CD14-positive monocyte (primary cell): ENCODE measurements at places on chromosomes 5 and 9. TPM values are rescaled to one million over a fixed set of nuclear protein-coding genes. Genes with fewer than 3 reads are reported as not detected.

LVRN gene
- not detected in 2 replicates for polyA plus RNA-seq

CYSRT1 gene
- not detected for polyA plus RNA-seq

- H3K27me3 ChIP-seq, result peaks cover 3% of the 10 kb centered on the region
- H3K36me3 ChIP-seq, result no peaks in the 10 kb centered on the region
- no peak overlapping the region for H3K4me3 ChIP-seq
- H3K27ac ChIP-seq, result no peak overlapping the region
- DNase-seq, result no peak
Measured at GRCh38 chr9:88794100-88794499, 197.2 kb upstream of the S1PR3 start.

GRCh38 chr5:128842241-128842640 lies 123.0 kb upstream of the SLC27A6 start:
- no peak overlapping the region for H3K4me3 ChIP-seq
- H3K27me3 ChIP-seq, result no peaks in the 10 kb centered on the region
- H3K27ac ChIP-seq, result no peak overlapping the region
- no peaks in the 10 kb centered on the region for H3K36me3 ChIP-seq

DNA sequence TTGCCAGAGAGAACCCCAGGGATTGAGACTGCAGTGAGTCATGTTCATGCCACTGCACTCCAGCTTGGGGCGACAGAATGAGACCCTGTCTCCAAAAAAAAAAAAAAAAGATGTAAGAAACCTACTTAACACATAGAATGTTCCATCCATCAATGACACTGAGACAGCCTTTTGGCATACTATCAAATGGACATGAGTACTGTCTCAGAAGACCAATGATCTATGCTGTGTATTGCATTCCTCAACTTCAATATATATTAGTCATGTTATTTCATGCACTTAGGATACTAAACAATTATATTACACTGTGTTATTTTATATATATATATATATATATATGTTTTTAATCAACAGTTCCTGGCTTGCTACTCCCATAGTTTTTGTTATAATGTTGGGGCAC lies 57.1 kb upstream of the ANKH start:
- H3K27me3 ChIP-seq, result no peaks in the 10 kb centered on the region
- no peak overlapping the region for H3K27ac ChIP-seq
- no peak for DNase-seq
- H3K4me1 ChIP-seq, result peaks cover 16% of the 10 kb centered on the region
- H3K4me3 ChIP-seq, result no peak overlapping the region

DNA sequence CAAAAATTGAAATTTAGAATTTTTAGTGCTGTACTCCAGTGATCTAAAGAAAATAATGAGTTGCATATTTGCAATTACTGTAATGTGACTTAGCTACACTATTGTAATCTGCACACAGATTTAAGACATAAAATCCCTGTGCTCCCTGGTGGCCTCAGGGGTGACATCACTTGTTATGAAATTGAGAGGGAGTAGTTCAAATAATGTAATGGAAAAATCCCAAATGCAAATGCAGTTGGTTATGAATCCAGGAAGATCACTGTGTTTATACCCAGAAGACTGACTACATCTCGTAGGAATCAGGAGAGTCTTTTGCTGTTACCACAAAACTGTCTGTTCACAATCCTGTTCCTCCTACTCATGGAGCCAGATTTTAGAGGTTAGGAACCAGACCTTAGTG lies 178.7 kb upstream of the FBXL17 start:
- H3K27ac ChIP-seq, result no peak overlapping the region
- no peaks in the 10 kb centered on the region for H3K36me3 ChIP-seq
- no peaks in the 10 kb centered on the region for H3K4me1 ChIP-seq
- H3K27me3 ChIP-seq, result no peaks in the 10 kb centered on the region
- DNase-seq, result no peak

DNA sequence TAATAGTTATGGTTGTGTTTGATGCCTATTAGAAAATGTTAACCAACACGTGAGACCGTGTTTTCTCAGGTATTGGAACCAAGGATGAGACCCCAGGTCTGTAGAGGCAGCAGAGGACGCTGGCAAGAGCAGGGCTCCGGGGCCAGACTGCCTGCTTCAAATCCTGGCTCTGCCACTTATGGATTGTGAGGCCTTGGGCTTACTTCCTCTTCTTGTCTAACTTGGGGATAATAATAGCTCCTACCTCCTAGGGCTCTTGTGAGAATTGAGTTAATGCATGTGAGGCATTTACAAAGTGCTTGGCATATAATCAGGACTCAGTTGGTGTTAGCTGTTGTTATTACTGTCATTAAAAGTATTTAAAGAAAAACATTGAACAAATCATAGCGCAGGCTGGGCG lies 85.5 kb upstream of the PITX1 start:
- peak; percentile 16 for DNase-seq
- H3K4me1 ChIP-seq, result peaks cover 17% of the 10 kb centered on the region
- no peaks in the 10 kb centered on the region for H3K27me3 ChIP-seq
- no peaks in the 10 kb centered on the region for H3K36me3 ChIP-seq
- no peak overlapping the region for H3K27ac ChIP-seq

- DNase-seq, result peak; percentile 51
- no peaks in the 10 kb centered on the region for H3K36me3 ChIP-seq
- no peak overlapping the region for H3K4me3 ChIP-seq
- H3K27me3 ChIP-seq, result no peaks in the 10 kb centered on the region
- no peaks in the 10 kb centered on the region for H3K4me1 ChIP-seq
Measured at GRCh38 chr9:75200892-75201470, 112.7 kb downstream of the OSTF1 start.

- H3K4me3 ChIP-seq, result no peak overlapping the region
- H3K27me3 ChIP-seq, result no peaks in the 10 kb centered on the region
- no peak overlapping the region for H3K27ac ChIP-seq
- H3K36me3 ChIP-seq, result no peaks in the 10 kb centered on the region
- no peak for DNase-seq
- no peaks in the 10 kb centered on the region for H3K4me1 ChIP-seq
Measured at GRCh38 chr5:127260686-127261085, 29.9 kb upstream of the MEGF10 start.

HDHD3 gene
- 11.6 and 12.0 TPM in 2 replicates for polyA plus RNA-seq

- H3K27ac ChIP-seq, result no peak overlapping the region
- no peaks in the 10 kb centered on the region for H3K27me3 ChIP-seq
- no peak overlapping the region for H3K4me3 ChIP-seq
- no peak for DNase-seq
- no peaks in the 10 kb centered on the region for H3K36me3 ChIP-seq
Measured at GRCh38 chr5:15948190-15948589, 231.4 kb downstream of the MARCHF11 start.

- H3K4me1 ChIP-seq, result no peaks in the 10 kb centered on the region
- DNase-seq, result no peak
- no peak overlapping the region for H3K4me3 ChIP-seq
- H3K36me3 ChIP-seq, result no peaks in the 10 kb centered on the region
- H3K27me3 ChIP-seq, result no peaks in the 10 kb centered on the region
Measured at GRCh38 chr5:105947461-105947860, 1723.3 kb downstream of the EFNA5 start.

DNA sequence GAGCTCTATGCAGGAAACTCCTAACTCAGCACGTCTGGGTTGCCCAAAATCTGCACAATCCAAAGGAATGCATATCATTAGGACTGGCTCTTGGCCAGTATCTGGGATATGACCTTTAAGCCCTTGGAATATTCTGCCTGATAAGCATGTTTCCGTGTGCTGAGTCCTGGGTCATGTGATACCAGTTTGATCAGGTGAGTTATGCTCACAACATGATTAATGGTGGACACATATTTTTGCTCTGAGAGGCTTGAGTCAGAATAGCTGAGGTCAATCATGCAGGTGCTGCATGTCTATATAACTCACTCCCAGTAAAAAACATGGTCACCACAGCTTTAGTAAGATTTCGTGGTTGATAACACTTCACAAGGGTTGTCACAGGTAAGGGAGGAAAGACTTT lies 408.8 kb downstream of the YTHDC2 start:
- no peaks in the 10 kb centered on the region for H3K4me1 ChIP-seq
- no peak overlapping the region for H3K27ac ChIP-seq
- no peaks in the 10 kb centered on the region for H3K36me3 ChIP-seq
- DNase-seq, result no peak
- no peak overlapping the region for H3K4me3 ChIP-seq

TLX3 gene
- not detected for polyA plus RNA-seq

DNA sequence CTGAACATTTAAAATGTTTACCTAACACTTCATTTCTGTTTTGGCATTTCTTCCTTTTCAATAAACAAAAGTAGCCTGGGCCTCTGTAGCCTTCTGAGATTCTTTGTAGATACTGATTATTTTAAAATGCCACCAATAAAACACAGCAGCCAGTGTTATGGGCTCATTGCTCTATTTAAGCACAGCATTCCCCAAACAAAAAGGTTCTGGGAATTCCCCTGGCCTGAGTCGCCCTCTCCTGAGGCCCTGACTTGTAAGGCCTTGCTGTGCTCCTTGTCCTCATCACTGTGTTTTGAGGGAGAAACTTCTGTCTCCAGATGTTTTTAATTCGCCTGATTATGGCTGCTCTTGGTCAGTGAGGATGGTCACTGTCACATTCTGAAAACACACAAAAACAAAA lies 33.0 kb upstream of the CTXN3 start:
- H3K27ac ChIP-seq, result no peak overlapping the region
- H3K4me1 ChIP-seq, result no peaks in the 10 kb centered on the region
- no peaks in the 10 kb centered on the region for H3K27me3 ChIP-seq

- no peak overlapping the region for H3K27ac ChIP-seq
- H3K36me3 ChIP-seq, result peaks cover 15% of the 10 kb centered on the region
- DNase-seq, result no peak
- H3K4me1 ChIP-seq, result no peaks in the 10 kb centered on the region
- no peak overlapping the region for H3K4me3 ChIP-seq
Measured at GRCh38 chr9:95999390-95999789, 123.9 kb downstream of the ERCC6L2 start.

PDLIM4 gene
- not detected for polyA plus RNA-seq

PRR7 gene
- polyA plus RNA-seq, result 2.1 TPM

DNA sequence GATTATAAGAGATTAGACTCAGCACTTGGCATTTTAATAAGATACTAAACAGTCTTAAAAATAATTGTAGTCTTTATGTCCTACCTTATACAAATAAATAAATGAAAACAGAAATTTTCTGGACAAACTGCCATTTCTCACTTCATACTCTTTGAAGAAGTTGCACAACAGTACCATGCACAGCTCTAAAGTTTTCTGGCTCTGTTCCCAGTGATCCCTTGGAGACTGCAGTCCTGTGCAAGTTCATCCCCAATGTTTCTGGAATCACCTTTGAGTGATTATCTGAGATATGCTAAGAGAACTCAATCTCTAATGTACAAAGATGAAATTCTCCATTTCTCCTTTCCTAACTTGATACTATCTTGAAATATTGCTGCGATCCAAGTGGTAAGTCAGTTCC lies 330.4 kb upstream of the EDIL3 start:
- DNase-seq, result no peak
- H3K4me1 ChIP-seq, result no peaks in the 10 kb centered on the region
- no peak overlapping the region for H3K4me3 ChIP-seq
- H3K27ac ChIP-seq, result no peak overlapping the region
- no peaks in the 10 kb centered on the region for H3K36me3 ChIP-seq
- no peaks in the 10 kb centered on the region for H3K27me3 ChIP-seq
